ENCODE measurements at places on chromosomes 6 and 20. TPM values are rescaled to one million over a fixed set of nuclear protein-coding genes. Genes with fewer than 3 reads are reported as not detected.

RSPO4 gene
- total RNA-seq: not detected

FHL5 gene
- not detected for total RNA-seq

MACROD2 gene
- 1.8 TPM for total RNA-seq

CST2 gene
- total RNA-seq: not detected

NINL gene
- total RNA-seq: 9.5 TPM

SLC22A16 gene
- not detected for total RNA-seq

GFOD1 gene
- 16.9 TPM for total RNA-seq

SLC32A1 gene
- not detected for total RNA-seq

ERVFRD-1 gene
- not detected for total RNA-seq

ACSS1 gene
- 0.89 TPM for total RNA-seq

RHAG gene
- total RNA-seq: not detected

TPX2 gene
- total RNA-seq: 28.5 TPM

MRPS18A gene
- total RNA-seq: 28.2 TPM

TRIM40 gene
- total RNA-seq: not detected

TINAG gene
- total RNA-seq: not detected

HLA-DQB1 gene
- not detected for total RNA-seq
